Aorta (tissue), 5 donors: ENCODE measurements at places on chromosomes 4 and X. TPM values are rescaled to one million over a fixed set of nuclear protein-coding genes. Genes with fewer than 3 reads are reported as not detected.

DNA sequence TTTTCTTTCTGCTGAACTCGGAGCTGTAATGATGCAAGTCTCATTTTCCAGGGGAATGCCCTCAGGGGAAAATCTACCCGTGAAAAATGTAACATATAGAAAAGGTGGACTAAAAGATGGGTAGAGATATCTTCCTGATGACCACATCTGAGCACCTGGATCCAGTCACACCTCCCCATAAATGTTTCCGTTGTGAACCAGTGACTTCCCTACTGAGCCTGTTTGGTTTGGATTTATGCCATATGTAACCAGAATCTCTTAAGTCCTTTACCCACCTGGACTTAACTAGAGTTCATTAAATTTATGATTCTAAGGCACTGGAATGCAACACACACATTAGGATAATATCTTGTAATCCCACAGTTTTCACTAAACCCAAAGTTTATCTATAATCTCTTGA, 171.1 kb downstream of the ZNF330 start:
- DNase-seq, result no peak

GRCh38 chr4:37988670-37989069, 28.5 kb downstream of the PTTG2 start:
- no peak for DNase-seq

CSAG3 gene
- total RNA-seq, result not detected

DNA sequence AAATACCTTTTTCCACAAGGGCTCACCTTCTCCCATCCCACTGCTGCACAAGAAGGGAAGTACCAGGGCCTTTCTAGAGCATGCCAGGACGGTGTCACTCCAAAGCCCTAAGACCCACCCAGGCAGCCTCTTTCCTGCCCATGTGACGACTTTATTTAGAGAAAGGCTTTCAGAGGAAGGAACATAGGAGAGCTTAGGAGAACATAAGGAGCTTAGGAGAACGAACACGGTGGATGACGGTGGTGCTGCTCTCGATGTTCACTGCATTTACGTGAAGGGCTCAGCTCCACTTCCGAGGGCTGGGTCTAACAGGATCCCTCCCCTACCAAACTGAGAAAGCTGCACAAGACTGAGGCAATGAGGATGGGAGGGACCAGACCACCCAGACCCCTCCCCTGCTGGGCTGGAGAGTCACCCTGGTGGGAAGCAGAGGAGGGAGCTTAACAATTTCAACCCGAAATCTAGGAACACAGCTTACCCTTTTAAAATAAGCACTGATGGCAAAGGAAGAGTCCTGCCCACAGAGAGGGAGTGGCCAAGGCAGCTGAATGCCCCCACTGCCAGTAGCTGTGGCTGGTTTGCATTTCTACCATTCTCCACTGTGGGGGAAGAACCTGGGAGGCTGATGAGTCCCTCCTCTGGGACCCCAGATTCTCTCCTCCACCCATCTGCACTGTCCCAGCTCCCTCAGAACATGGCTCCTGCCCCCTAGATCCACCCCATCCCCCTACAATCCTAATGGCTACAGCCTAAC, 29.8 kb downstream of the ZFYVE28 start:
- no peak for DNase-seq

PAGE3 gene
- total RNA-seq, result not detected

CXCL11 gene
- total RNA-seq, result 0.23 TPM

DNA sequence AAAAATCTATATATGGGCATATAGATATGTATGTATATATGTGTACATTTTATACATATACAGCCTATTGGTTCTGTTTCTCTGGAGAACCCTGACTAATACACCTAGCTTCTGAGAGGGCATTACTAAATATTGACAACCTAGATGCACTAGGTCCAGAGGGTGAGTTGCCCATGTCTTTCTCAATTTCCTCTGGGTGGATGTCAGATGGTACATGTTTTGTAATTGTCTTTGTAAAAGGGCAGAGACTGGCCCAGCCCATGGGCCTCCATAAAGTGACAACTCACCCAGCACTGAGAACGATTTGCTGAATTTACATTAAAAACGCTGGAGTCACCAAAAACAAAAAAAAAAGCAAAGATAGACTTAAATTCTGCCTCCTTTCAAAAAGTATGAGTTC, 198.5 kb upstream of the FAM241A start:
- DNase-seq, result no peak

- DNase-seq, result no peak
Observed at GRCh38 chr4:104571341-104571740, 76.6 kb upstream of the CXXC4 start.

DNA sequence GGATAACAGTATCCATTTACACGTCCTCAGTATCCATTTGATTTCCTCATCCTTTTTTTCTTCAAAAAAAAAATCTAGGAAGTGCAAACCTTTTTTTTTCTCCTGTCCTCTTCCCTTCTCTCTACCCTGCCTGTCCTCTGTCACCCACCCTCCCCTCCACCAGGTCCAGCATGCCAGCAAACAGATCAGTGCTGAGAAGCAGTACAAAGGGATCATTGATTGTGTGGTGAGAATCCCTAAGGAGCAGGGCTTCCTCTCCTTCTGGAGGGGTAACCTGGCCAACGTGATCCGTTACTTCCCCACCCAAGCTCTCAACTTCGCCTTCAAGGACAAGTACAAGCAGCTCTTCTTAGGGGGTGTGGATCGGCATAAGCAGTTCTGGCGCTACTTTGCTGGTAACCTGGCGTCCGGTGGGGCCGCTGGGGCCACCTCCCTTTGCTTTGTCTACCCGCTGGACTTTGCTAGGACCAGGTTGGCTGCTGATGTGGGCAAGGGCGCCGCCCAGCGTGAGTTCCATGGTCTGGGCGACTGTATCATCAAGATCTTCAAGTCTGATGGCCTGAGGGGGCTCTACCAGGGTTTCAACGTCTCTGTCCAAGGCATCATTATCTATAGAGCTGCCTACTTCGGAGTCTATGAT, 1.7 kb downstream of the SLC25A4 start:
- no peak for DNase-seq

GRCh38 chr4:20829617-20830357, 129.5 kb downstream of the PACRGL start:
- DNase-seq, result no peak

DNA sequence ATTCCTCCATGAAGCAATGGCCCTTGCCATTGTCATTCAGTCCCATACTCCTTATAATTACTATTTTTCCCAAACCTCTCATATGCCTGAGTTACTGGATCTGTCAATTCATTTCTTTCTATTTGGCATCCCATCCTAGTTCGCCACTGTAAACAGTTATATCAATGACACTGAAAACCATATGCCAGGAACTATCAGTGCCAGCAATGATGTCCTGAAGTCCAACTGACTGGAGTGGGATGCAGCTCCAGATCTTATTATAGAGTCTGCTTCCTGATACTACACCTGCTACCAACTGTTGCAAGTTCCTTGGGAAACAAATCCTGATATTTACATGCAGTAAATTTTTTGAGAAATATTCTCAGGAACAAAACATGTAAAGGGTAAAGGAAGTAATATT, 27.0 kb upstream of the BANK1 start:
- DNase-seq, result no peak

DNA sequence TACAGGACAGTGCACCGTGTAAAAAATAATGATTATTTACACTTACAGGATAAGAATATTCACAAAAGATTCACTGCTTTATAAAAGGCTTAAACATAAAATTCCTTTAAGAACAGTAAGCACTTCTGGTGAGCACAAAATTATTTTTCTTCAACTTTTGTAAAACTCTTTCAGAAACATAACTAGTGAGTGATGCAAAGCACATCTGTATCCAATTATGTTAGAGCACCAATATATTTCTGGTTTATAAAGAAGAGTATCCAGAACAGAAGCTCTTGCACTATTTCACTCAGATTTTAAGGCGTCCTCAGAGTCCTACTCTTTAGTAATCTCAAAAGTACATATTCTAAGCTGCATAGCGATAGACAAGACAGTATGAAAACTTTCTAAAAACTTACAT, 276.0 kb downstream of the C4orf33 start:
- DNase-seq, result no peak

DNA sequence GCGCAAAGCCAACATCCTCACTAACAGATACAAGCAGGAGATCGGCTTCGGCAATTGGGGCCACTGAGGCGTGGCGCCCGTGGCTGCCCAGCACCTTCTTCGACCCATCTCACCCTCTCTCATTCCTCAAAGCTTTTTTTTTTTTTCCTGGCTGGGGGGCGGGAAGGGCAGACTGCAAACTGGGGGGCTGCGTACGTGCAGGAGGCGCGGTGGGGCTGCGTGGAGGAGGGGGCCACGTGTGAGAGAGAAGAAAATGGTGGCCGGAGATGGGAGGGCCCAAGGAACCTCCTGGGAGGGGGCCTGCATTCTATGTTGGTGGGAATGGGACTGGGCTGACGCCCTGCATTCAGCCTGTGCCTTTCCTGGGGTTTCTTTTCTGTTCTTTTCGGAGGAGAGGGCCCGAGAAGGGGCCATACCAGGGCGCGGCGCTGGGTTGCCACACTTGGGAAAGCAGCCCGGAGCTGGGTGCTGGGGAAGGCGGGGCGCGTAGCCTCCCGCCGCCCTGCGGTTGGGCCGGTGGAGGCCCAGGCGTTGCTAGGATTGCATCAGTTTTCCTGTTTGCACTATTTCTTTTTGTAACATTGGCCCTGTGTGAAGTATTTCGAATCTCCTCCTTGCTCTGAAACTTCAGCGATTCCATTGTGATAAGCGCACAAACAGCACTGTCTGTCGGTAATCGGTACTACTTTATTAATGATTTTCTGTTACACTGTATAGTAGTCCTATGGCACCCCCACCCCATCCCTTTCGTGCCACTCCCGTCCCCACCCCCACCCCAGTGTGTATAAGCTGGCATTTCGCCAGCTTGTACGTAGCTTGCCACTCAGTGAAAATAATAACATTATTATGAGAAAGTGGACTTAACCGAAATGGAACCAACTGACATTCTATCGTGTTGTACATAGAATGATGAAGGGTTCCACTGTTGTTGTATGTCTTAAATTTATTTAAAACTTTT, 4.5 kb downstream of the MID1IP1 start:
- peak; percentile 87 for DNase-seq

DNA sequence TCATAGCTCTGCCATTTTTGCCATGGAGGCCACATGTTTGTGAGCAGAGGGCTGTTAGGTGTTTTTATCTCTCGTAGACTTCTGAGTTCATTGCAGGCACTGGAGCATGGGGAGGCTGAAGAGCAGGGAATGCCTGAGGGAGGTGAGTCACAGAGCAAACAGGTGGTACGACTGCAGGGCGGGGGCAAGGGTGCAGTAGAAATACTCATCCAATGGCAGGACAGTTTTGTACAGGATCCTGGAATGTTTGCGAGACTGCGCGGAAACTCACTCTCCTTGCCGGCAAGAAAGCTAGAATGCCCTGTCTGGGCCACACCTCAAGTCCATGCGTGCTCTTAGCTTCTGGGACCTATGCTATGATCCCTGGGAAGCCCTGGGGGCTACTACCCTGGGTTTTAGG, 20.0 kb upstream of the VCX2 start:
- DNase-seq, result no peak

PRRG3 gene
- total RNA-seq, result 0.49 TPM

DNA sequence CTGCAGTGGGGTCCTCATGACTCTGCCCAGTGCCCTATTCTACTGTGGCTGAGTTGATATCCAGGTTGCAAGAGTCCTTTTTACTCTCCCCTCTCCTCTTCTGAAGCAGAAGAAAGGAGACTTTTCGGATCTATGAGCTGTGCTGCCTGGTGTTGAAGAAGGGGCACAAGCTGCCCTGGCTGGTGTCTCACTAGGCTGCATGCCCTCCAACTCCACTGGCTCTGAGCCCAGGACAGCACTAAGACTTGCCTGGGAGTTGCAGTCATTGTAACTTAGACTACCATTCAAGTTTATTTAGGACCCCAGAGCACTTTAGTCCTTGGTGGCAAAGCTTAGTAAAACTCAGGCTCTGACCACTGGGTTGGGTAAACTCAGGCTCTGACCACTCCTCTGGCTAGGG, 89.4 kb downstream of the GABRB1 start:
- DNase-seq, result no peak

GRCh38 chr4:82429728-82430192, 502 bp downstream of the HNRNPDL start:
- no peak for DNase-seq

AFF1 gene
- total RNA-seq, result 107 TPM

DNA sequence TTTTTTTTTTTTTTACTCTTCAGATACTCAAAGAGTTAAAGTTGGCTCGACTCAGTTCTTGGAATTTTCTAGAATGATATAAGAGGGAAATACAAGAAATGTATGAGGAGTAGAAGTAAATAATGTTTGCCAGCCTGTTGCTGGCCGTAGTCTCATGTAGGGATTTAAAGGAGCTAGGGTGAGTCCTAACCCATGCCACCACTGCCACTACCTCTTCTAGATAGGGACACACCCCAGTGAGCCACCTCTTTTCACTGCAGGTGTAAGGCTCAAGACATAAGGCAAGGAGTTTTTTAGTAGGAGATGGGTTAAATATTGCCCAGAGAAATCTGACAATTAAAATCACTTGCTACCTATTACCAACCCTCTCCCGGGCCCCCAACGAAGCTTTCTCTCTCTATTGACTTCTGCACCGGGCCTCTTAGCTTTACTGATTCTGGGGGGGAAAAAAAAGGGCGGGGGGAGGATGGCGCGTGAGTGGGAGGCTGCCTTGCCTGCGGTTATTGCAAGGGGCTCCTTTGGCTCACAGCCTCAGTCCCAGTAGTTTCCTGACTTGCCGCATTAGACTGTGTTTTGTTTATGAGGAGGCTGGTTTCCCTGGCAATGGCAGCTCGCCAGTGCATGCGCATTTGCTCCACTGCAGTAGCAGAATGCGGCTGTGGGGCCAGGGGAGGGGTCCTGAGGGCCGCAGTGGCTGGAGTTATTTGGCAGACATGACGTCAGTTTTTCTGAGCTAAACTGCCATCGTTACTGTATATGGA, 3.0 kb downstream of the LINC00632 start:
- peak; percentile 75 for DNase-seq

GRCh38 chr4:39469429-39470077, 10.7 kb downstream of the LIAS start:
- no peak for DNase-seq
